NCI-H1092 treated with DMSO at 0.1 percent for 48 hours (cell line): ENCODE measurements at places on chromosomes 4 and X.
A peak's percentile ranks its signal among the peaks of the same experiment; 100 is the strongest.

DNA sequence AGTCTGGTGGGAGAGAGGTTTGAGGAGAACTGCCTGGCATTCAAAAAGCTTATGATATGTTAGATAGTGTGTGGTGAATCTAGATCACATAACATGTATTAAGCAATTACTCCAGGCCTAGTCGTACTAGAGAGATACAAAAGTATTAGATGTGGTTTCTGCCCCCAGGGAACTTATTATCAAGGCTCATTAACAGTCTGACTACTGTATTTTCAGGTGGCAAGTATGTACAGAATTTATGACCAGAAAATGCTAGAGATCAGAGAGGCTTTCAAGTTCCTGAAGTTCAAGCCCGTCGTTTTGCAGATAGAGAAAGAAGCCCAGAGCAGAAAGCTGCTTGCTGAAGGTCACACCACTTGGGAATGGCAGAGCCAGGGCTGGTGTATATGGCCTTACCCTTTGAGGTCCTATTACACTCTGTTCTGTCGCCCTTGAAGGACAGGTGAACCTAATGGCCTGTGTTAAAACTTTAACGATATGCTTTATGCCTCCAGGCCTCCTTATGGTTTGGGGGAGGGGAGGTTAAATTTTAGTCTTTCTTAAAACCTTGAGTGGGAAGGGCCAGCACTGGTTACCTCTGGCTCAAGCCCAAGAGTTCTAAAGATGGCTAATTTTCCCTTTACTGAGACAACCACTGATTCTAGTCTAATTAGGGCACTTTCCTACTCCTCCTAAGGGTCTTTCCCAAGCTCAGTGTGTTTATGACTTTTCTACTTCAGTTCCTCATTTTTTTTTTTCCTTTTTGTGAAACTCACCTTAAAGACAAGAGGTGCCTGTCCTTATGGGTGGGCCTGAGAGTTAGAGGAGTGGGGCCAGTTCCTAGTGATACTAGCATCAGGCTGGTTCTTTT, 19.9 kb downstream of the TMEM164 start:
- no peak for DNase-seq

- DNase-seq = peak; percentile 34
These were observed 145.5 kb downstream of the NWD2 start for GRCh38 chr4:37389967-37390580.

DNA sequence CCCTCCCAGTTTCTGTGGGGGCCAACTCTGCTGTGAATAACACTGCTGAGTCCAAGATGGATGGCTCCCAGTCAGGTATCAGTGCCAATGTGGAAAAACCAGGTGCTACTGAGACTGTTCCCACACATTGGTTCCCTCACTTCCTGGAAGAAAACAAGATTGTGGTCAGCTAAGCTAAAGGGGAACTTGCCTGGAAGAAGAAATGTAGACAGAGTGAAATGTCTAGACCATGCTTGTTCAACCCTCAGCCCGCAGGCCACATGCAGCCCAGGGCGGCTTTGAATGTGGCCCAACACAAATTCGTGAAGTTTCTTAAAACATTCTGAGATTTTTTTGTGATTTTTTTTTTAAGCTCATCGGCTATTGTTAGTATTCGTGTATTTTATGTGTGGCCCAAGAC, 28.6 kb upstream of the UTP14A start:
- DNase-seq = no peak

DNA sequence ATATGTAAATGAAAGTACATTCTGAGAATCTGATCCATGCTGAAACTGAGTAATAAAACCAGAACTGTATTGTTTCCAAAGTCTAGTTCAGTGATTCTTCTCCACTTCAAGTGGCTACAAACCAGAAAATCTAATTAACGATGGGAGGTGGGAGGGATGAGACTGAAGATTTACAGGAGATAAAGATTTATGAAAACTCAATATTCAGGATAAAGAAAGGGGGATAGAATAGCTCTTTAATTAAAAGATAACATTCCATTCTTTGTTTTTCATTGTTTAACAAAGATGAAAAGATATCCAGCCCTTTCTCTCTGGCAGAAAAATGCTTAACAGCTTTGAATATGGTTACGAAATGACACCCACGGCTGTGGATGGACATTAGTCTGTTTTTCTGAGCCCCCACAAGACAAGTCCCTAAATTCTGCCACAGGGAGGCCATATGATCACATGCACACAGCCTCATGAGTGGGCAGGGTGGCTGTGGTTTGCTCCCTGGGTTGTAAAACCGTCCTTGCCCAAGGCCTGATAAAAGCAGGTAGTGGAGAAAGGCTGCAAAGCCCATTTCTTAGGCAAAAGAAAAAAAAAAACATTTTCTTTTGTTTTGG, 36.4 kb downstream of the TMEM150C start:
- no peak for DNase-seq

- no peak for DNase-seq
These were observed 219.0 kb downstream of the CPE start for GRCh38 chr4:165597581-165598480.

DNA sequence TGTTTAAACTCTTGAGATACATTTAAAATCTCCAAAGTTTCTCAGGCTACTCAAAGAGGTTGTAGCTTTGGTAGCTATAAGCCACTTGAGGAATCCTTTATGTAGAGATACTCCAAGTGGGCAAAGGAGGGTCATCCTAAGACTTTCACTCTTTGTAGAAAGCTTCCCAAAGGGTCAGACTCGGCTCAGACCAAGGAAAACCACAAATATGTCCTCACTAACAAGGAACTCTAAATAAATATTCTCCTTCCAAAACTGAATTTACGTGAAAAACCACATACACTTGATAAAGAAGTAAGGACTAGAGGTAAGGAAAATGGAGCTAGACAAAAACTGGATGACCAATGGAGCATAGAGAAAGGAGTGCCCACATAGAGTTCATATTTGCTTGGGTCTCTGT, 41.7 kb upstream of the DDX60 start:
- DNase-seq = no peak

GRCh38 chrX:7889680-7890079, 37.5 kb downstream of the PNPLA4 start:
- DNase-seq = no peak

DNA sequence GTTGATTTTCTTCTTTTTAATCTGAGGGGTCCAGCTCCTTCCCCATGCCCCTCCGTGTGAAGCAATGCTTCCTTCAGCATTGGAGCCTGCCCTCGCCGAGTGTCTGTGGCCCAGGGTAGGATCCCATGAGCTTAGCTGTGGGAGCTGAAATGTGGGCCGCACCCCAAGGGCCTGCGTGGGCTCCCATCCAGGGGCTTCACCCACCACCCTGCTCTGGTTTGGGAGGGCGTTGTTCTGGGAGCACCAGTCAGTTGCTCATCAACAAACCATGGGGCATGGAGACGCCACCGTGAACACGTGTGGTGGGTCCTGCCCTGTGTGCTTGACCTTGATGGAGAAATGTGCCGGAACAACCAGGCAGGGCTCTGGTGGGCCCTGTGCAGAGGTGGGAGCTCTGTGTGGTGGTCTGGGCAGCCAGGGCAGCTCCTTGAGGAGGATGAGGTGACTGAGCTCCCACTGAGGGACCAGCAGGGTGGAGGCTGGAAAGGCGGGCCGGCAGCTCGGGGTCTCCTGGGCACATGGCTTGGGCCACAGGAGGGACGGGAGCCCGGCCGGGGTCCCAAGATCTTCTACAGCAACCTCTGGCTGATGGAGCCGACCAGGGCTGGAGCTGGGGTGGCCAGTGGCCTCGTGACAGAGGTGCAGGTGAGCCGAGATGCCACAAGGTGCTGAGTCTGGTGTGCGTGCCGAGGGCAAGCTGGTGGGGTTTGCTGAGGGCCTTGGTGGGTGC, 39.6 kb upstream of the NKX1-1 start:
- DNase-seq = no peak

DNA sequence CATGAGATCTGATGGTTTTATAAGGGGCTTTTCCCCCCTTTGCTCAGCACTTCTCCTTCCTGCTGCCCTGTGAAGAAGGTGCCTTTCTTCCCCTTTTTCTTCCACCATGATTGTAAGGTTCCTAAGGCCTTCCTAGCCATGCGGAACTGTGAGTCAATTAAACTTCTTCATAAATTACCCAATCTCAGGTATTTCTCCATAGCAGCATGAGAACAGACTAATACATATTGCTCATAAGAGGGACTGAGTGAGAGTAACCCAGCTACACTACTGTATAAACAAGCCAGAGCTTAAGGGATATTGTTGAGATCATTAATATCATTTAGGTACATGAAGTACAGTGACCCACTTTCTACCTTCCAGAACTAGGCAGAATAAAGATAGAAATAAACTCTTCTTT, 102.9 kb downstream of the TEX13A start:
- no peak for DNase-seq

GRCh38 chrX:13153796-13154195, 109.4 kb upstream of the FAM9C start:
- no peak for DNase-seq

- peak; percentile 2 for DNase-seq
These were observed 25.5 kb downstream of the MMAA start for GRCh38 chr4:145644699-145645098.

- DNase-seq = no peak
These were observed 7.5 kb upstream of the PHEX start for GRCh38 chrX:22024577-22024976.

DNA sequence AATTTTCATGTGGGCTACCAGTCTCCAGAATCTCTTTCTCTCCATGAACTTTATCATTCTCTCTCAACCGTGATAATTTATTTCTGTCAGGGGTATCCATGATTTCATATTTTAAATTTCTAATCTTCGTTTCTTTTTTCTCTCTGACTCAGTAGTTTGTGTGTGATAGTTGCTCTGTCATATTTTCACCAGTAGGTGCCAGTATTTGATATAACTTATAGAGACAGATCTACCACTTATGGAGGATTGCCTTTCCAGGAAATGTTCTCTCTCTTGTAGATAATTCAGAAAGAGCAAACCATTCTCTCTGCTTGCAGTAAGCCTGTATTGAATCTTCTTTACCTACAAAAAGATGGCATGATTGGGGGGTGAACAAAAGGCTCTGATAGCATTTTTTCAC, 79.3 kb upstream of the DYNLT3 start:
- DNase-seq = peak; percentile 63

DNA sequence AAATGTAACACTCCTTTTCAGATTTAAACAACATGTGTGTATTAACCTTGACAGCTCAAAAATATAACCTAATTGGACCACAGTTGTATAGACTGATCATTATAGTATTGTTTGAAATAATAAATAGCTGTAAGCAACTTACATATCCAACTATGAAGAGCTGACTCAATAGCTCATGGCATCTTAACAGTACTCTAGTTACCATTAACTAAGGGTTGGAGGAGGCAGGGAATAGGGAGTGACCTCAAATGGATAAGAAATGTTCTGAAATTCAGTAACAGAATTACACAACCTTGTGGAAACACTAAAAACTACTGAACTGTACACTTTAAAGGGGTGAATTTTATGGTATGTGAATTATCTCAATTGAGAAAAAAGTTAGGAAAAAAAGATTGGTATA, 136.5 kb upstream of the CPEB2 start:
- DNase-seq = no peak

DNA sequence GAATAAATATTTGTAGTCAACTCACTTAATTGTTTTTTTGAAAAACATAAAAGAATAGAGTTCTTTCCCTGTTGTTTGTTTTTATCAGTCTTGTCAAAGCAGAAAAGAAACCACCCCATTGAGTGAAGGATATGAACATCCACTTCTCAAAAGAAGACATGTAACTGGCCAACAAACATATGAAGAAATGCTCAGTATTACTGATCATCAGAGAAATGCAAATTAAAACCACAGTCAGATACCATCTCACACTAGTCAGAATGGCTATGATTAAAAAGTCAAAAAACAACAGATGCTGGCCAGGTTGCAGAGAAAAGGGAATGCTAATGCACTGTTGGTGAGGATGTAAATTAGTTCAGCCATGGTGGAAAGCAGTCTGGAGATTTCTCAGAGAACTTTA, 326.1 kb upstream of the EMCN start:
- DNase-seq = no peak

DNA sequence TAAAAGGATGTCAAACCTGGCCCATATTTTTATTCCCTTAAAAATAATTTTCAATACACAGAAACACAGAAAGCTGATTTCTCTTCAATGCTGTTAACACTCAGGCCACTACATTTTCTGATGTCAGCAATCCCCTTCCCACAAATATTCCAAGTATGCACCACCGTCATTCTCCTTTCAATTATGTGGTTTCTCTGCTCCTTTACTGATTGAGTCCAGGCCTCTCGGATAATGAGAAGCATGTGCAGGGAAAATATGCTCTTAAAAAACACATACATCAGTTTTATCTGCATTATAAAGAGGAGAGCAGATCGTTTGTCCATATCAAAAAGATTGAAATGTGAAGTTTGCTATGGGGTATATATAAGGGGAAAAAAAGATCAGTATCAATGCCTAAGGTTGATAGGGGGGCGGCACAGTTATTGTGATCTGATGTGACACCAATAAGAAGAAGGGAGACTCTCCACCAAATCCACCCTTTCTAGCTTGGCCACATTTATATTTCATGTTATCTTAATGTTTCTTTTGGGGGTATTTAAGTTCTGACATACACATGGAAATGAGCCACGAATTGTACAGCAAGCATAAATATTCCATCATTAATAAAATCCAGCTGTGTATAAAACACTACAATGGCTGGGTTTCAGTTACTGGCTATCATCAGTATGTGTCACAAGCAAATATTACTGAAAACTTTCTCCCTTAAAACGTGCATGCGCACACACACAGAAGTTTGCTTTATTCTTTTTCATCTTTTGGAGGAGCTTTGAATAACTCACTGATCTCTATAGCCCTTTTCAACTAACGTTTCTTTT, 6.4 kb downstream of the AMOT start:
- DNase-seq = no peak

DNA sequence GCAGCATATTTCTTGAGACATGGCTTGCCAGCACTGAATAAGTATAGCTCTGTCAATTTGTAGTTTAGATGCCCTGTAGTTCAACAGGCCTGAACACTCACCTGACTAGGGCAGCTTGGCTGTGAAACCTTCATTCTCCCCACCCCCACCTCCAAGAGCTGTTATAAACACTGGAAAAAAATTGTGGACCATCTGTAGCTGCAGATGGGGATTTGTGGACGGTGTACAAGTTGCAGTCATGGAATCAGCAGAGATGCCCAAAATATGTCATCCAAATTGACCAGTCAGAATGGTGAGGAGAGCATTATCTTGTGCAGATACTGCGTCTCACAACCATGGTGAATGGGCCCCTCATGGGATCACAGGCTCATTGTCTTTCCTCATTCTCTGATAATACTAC, 76.2 kb upstream of the PAQR3 start:
- no peak for DNase-seq

DNA sequence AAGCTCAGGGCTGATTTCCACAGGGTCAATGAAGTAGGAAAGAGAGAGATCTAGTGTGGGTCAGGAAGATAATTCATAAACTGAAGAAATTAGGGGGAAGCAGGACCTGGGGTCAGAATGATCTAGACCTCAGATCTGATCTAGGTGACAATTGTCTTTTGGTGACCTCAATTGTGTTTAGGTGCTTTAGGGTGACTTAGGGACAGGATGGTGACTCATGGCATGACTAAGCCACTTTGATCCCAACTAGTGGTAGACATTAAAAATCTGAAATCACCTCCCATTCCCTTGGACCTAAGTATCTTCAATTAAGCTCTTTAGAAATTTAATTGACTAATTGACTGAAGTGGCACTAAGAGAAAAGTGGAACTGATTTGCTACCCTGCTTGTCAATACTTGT, 36.7 kb upstream of the GRXCR1 start:
- DNase-seq = no peak
